ENCODE measurements at places on chromosomes 1 and 21.

DNA sequence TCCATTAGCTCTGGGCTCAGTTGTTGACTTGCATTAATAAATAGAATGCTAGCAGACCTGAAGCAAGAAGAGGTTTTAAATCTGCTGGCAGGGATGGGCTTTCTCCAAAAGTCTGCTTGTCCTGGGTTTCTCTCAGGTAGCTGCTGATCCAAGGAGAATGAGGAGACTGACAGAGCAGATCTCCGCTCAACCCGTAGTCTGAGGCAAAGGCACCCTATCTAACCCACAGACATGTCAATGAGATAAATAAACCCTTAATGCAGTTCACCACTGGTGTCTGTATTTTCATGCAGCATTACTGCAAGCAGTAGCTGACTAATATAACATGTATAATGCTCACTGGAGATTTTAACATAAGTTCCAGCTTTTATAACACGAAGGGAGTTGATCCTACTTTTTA is 44.1 kb upstream of the RGS21 start:
- DNase-seq = no peak

GRCh38 chr1:15171271-15171908 is 17.8 kb downstream of the TMEM51 start:
- no peak for DNase-seq

DNA sequence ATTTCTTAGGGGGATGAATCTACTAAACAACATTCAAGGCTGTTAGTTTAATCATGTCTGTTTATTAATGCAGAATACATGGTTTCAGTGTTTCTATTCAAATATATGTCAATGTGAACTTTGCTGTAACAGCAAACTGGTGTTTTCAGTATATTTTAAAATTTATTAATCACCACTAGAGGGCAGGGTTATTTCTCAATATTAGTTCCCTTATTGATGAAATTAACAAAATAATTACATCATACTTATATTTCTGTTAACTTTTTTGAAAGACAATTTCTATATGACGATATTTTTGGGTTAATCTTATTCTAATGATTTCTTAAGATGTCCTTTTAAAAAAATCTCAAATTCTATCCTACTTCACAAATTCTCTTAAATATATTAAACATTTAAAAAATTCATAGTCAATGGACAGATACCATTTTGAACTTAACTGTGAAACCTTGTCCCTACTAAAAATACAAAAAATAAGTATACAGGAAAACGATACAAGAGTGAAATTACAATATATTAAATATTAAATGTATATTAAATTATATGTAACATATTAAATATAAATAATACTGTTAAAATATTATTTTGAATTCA is 1034.1 kb upstream of the PRMT6 start:
- no peak for DNase-seq

GRCh38 chr1:58852731-58853485 is 69.1 kb upstream of the JUN start:
- no peak for DNase-seq

DNA sequence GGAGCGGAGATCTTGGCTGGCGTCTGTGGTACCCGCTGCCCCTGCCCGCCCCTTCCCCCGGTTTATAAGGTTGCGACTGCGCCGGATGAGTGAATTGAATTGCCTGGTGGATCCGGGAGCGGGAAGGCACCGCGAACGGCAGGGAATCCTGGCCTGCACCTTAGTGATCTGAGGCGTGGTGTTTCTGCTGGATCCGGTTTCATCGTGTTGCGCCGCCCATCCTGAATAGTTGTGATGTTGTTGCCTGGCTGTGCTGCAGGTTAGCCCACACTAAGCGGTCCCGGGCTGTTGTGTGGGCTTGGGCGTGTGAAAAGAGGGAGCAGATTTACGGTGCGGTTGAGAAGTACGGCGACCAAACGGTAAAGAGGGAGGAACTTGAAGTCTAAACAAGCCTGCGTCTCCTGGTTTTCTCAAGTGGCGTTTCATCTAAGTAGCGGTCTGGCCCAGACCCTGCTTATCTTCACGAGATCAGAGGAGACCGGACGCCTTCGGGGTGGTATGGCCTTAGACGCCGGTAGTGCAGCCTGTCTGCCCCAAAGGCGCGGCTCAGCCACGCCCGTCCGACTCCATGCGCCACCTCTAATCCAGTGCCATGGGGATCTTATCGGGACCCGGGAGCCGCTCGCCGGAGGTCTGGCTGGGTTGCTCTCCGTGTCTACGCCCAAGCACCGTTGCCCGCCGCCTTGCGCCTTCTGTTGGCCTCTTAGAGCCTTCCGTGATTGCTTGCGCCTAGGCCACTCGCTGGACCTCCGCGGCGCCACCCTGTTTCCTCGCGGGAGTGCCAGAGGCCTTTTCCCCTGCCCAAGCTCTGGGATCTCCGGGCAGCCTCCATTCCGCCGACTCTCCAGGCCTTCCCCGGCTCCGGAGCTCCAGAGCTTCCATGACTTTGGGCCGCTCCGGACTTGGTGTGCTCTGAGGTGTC is 87.5 kb upstream of the RHOU start:
- DNase-seq = peak; percentile 81

GRCh38 chr21:45030682-45031570 is 43.5 kb upstream of the ADARB1 start:
- DNase-seq = no peak

- DNase-seq = no peak
Observed at GRCh38 chr21:46431448-46431847, 27.2 kb upstream of the DIP2A start.

GRCh38 chr21:39060485-39061083 is 122.7 kb downstream of the PSMG1 start:
- DNase-seq = no peak

- no peak for DNase-seq
Observed at GRCh38 chr21:42613756-42614155, 39.7 kb upstream of the PDE9A start.

- no peak for DNase-seq
Observed at GRCh38 chr21:46179708-46180078, 4.6 kb downstream of the SPATC1L start.

DNA sequence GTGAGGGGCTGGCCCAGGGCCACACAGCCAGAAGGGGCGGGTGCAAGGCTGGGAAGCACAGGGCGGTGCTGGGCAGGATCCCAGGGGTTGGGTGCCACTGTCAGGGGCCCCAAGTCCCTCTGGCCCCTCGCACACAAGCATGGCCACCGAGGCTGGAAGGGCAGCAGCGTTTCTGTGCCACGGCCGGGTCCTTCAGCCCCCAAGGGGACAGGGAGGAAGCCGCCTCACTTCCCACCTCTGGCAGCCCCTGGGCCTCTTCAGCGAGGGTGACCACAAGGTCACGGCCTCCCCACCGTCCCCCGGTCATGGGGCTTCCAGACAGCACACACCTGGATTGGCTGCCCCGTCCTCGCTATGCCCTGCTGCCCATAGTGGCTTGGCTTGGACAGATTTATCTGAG is 77.1 kb upstream of the TTC34 start:
- DNase-seq = no peak

- no peak for DNase-seq
Observed at GRCh38 chr21:23398726-23399125, 2208.6 kb downstream of the MRPL39 start.

DNA sequence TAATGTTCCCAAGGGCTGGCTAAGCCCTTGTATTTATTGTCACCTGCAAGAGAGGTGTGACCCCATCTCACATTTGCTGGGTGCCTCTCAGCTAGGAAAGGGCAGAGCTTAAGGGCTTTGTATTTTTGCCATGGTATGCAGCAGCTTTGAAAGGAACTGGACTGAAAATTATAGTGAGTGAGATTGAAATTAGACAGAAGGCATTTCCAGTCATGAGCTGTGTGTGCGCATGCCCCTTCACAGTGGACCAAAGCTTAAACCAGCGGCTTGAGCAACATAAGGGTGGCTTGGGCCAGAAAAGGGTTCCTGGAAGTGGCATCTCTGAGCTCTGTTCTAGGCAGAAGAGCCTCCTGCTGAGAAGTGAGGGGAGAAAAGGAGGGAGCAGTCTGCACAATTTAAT is 19.8 kb downstream of the MYOG start:
- no peak for DNase-seq

DNA sequence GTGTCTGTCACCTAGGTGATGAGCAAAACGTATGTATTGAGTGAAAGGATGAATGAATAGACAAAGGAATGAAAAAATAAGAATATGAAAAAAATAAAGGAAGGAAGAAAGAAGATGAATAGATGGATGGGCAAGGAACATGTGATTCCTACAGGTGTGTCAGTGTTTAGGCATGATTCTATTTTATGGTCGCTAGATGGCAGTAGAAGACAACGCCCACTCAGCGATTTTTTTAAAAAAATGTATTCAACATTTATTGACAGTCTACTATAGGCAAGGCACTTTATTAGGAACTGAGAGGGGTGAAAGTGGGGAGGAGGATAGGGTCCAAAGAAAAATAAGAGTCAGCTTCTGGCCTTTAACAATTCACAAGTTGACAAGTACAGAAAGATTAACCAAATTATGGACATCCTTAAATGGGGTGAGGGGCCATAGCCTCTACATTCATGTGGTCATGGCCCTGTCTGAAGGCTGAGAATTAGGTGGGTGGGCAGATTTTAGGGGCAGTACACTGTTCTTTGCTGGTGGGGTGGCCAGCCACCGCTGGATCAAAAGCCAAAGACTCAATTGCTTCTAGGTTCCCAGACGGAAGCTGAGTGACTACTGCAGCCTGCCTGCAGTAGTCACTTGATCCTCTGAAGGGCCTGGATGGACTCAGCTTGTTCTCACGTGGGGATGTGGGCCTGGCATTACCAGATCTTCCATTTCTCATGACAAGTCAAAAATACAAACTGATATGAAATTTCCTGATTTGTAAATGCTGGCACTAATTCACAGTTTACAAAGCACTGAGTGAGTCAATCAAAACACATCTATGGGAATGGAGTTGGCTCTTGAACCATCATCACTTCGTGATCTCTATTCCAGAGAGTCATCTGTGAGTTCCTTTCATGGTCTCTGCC is 83.9 kb downstream of the FASLG start:
- DNase-seq = peak; percentile 20

DNA sequence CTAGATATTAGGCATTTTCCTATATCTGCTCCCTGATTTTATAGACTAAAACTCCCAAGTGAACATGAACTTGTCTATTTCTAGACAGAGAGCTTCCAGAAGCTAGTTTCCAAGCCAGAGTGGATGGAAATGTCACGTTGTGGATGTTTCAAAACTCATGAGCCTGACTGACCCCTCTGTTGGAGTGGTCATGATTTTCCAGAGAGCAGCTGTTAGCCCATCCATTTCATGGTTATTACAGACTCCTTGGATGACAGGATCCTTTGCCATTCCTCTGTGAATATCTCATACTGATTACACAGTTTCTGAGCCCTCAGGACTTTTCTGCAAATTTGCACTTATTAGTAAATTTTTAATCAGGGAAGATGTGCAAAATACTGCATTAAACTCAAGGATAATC is 76.8 kb upstream of the ATF3 start:
- DNase-seq = no peak

- DNase-seq = no peak
Observed at GRCh38 chr1:185816460-185816859, 82.3 kb downstream of the HMCN1 start.

GRCh38 chr1:164473544-164473943 is 85.4 kb upstream of the PBX1 start:
- no peak for DNase-seq

DNA sequence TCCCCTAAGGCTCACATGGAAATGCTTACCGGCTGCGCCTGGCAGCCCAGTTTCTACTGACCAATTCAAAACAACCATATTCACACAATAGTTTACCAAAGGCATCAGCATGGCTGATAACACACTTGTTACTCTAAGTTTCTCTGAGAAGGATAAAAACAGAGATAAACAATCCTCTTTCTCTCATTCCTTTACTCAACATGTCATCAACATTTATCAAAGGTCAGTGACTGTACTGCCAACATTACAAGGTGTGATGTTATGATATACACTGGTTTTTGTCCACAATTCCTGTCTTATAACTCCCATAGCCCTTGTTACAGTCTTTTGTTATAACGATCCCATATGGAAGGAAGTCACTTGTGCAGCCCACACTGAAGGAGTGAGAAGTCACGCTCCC is 33.6 kb downstream of the COA6 start:
- no peak for DNase-seq

- DNase-seq = no peak
Observed at GRCh38 chr1:94044891-94045290, 76.1 kb downstream of the ABCA4 start.

DNA sequence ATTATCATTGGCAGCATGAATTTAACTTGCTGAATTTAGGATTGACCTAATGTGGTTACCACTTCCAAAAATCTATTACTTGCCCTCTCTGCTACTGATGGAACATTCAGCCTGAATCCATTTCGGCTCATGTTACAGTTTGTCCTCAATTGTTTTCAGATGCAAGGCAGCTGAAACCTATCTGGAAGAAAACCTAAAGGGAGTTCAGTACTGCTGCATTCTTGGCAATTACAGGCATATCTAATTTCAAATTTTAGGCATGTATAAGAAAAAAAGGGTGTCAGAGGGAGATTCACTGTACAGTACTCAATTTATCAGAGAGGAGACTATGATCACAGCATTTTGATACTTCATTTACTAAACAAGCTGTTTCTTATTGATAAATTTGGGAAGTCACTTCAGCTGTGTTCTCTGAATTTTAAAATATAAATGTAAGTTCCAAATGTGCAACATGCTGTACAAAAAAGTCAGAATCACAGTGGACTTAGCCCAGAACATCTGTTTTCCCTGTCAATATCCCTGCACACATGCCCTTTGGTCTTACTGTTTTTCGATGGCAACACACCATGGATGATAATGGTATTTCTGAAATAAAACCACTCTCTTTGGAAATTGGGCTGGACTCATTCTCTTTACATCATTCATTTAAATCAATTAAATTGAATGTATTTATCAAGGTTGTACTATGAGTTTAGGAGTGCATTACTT is 651.6 kb upstream of the ADGRL4 start:
- no peak for DNase-seq

DNA sequence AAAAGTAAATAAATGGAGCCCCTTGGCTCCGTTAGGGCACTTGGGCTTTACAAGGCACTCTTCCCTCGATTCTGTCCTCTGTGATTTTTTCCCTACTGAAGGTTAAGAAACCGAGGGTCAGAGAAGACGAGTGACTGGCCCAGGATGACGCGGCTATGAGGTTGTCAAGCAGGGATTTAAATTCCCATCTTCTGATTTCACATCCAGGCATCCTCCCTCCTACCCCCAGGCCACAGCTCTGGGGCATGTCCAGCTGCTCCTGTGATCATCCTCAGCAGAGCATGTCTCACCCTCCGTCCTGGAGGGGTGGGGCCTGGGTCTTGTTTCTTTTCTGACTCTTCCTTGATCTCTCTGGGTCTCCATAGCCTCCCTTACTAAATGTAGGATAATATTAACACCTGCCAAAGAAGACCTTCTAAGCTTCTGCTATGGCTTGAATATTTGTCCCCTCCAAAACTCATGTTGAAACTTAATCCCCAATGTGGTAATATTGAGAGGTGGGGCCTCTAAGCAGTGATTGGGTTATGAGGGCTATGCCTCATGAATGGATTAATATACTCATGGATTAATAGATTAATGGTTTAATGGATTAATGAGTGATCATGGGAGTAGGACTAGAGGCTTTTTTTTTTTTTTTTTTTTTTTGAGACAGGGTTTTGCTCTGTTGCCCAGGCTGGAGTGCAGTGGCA is 4.6 kb downstream of the CRYBG2 start:
- DNase-seq = no peak

Data from retina (tissue), 1 donor.